ENCODE measurements at places on chromosomes 7 and 10.
A peak's percentile ranks its signal among the peaks of the same experiment; 100 is the strongest.

DNA sequence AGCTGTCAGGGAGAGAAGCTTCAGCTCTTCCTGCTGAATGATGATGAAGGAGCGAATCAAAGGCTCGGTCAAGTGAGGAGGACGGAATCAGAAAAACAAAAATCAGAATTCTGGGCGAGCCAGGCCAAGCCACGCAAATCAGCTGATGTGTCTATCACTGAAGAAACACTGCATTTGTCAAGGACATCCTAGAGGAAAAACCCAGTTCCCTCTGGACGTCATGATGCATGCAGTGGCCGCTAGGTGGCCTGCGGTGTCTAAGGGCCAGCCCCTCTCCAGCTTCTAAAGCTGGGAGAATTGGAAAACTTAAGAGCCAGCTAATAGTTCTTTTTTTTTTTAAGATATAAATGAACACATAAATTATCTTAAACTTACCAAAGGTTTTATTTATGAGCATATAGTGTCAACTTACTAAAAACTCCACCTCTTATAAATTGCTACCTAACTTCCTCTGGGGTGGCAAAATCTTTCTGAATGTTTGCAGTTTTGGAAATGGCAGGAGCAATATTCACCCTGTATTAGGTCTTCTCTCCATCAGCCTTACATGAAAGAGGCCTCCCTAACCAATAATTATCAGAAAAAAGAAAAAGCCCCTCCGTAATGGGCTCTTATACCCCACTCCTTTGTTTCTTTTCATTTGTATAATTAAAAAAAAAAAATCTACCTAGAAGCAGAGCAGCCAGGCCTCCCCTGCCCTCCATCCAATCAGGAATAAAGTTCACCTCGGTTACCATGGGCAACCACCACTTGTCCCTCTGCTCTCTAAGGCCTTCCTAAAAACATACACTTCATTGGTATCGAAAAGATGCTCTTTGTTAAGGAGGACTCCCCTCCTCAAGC lies 186.8 kb downstream of the USP6NL start:
- DNase-seq = no peak

GRCh38 chr10:98664329-98665042 lies 217.8 kb upstream of the HPS1 start:
- DNase-seq = no peak

DNA sequence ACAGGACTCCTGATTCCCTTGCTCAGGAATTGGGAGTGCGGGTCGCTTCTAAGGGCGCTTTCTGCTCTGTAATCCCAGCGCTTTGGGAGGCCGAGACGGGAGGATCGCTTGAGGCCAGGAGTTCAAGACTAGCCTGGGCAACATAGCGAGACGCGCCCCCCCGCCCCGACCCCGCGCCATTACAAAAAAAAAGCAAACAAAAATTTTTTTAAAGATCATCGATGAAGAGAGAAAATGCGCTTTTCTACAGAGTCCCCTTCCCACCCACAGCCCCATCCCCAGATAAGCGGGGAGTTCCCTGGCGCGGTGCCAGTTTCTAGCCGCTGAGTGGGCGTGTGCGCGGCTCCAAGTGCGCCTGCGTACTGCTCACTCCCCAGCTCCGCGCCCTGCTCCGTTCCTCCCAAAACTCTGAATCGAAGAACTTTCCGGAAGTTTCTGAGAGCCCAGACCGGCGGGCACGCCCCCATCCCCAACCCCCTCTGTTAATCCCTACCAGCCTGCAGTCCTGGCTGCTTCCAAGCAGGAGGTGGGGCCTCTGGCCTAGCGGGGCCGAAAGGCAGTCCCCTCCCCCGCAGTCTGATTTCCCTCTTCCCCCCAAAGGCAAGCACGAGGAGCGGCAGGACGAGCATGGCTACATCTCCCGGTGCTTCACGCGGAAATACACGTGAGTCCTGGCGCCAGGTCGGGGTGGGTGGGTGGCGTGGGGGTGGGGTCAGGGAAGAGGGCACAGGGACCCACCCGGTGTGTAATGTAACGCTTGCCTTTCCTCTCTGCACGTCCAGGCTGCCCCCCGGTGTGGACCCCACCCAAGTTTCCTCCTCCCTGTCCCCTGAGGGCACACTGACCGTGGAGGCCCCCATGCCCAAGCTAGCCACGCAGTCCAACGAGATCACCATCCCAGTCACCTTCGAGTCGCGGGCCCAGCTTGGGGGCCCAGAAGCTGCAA lies 1.0 kb downstream of the HSPB1 start:
- peak; percentile 51 for DNase-seq

GRCh38 chr10:82391971-82392370 lies 517.0 kb downstream of the NRG3 start:
- no peak for DNase-seq

GRCh38 chr10:75287697-75288096 lies 51.9 kb upstream of the COMTD1 start:
- no peak for DNase-seq

DNA sequence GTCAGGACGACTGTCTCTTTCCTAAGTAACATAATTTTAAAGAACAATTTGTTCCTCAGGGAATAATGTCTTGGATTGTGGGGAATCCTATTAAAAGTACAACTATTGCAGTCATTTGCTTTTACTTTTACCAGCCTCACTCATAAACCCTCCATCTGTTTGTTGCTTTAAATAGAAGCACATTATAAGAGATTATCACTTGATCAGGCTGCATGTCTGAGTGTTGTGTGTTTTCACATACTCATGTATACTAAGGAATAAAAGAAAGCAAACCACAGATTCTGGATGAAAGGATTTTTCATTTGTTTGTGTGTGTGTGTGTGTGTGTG lies 1077.8 kb downstream of the KCNMA1 start:
- DNase-seq = no peak

DNA sequence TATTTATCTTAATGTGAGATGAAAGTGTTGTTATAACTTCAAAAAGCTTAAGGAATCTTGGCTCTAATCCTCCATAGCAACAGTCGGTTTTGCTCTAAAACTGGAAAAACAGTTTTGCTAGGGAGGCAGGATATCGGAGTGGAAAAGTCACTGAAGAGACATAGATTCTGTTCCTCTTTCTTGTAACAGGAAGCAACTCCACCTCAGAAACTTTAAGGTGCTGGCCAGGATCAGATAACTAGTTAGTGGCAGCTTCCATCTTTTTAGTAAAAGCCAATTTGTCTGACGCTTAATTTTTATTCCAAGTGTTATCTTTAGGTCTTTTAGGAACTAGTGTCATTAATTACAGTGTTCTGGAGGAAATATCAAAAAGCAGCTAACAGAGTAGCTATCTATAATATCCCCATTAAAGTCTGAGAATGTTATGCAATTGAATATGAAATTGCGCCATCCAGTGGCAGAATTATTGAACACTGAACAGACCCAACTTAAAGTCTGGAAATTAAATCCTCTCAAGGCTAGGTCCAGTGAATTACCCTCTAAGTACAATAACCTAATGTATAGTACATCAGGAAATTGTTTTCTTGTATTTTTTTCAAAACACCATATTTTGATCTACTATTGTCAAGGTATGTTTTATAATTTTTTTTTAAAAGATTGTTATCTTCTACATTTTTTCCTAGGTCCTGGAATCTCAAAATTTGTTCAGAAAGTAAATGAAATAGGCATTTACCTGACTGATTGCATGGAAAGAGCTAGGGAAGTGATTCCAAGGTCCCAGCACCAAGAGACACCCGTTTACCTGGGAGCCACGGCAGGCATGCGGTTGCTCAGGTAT lies 65.9 kb upstream of the CC2D2B start:
- no peak for DNase-seq

DNA sequence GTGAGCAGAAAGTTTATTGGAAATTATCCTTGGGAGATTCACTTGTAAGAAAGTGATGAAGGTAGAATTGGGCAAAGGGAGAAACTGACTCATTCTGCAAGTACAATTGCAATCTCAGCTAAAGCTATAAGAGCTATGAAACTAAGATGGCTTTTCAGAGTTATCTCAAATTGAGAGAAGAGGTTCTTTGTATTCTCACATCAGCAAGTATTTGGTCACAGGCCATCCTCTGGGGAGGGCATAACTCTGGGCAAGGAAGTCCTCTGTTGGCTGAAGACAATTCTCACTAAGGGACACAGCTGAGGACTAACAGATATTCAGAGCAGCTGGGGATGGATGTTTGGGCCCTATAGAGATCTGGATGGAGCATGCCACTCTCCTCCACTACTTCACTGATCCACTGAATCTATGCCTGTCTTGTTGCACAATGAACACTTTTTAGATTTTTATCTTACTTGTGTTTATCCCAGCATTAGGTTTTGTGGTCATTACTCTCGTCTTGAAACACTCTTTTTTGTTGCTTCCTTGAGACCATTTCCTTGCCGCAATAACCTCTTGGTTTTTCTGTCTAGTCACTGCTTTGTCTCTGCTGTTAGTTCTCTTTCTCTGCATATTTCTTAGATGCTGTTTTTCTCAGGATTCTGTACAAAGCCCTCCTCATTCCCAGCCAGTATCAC lies 115.1 kb downstream of the GNAI1 start:
- DNase-seq = no peak

DNA sequence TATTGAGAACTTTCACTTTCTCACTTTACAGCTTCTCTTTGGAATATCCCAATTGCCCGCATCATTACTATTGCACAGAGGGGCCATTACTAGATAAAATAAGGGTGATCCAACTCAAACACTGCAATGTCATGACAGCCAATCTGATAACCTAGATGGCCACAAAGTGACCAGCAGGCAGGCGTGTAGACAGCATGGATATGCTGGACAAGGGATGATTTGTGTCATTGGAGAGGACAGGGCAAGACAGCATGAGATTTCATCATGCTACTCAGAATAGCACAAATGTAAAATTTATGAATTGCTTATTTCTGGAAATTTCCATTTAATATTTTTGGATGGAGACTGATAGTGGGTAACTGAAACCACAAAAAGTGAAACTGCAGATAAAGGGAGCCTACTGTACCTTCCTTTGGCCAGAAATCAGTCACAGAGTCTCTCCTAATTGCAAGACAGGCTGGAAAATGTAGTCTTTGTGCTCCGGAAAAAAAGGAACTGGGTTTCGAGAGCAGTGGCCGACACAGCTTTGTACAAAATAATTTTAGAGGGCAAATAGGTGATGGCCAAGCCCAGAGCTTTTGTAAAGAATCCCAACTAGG lies 6.1 kb upstream of the GSDME start:
- DNase-seq = no peak

- DNase-seq = no peak
Measured at GRCh38 chr7:94095316-94096009, 91.3 kb upstream of the BET1 start.

- DNase-seq = no peak
Measured at GRCh38 chr7:21059069-21059468, 272.4 kb upstream of the SP8 start.

- no peak for DNase-seq
Measured at GRCh38 chr10:119638982-119639381, 12.2 kb upstream of the BAG3 start.

- DNase-seq = no peak
Measured at GRCh38 chr7:42485301-42485766, 248.3 kb upstream of the GLI3 start.

GRCh38 chr10:80382989-80383388 lies 25.4 kb upstream of the PRXL2A start:
- DNase-seq = no peak

All from activated CD8-positive, alpha-beta memory T cell treated with anti-CD3 and anti-CD28 coated beads for 1 hour (primary cell).